ENCODE measurements at places on chromosomes 11 and 22.

- peak; percentile 2 for DNase-seq
Measured at GRCh38 chr11:121389651-121390050, 62.5 kb upstream of the SORL1 start.

- peak; percentile 33 for DNase-seq
Measured at GRCh38 chr11:77560605-77561004, 29.1 kb upstream of the AQP11 start.

GRCh38 chr11:85749287-85749834 is 61.6 kb downstream of the SYTL2 start:
- DNase-seq, result no peak

- DNase-seq, result no peak
Measured at GRCh38 chr22:42490243-42490832, 29.3 kb downstream of the RRP7A start.

DNA sequence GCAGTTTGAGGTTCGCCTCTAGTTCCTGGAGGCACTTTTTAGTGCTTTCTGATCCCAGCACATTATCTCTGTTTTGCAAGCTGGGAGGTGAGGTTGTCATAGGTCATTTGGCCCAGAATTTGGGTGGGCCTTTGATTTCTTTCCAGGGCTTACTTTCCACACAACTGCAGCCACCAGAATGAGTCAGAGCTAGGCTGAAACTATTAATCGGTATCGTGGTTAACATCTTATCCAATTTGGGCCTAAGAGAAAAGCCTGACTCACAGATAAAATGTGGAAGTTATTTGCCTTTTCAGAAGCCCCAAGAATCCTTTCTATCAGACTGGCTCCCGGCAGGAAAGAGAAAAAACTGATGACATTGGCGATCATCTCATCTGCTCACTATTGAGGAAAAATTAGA is 166.4 kb downstream of the KIRREL3 start:
- peak; percentile 89 for DNase-seq

GRCh38 chr22:50610581-50610980 is 10.0 kb downstream of the MAPK8IP2 start:
- no peak for DNase-seq

- DNase-seq, result no peak
Measured at GRCh38 chr22:39206491-39206890, 38.3 kb downstream of the PDGFB start.

DNA sequence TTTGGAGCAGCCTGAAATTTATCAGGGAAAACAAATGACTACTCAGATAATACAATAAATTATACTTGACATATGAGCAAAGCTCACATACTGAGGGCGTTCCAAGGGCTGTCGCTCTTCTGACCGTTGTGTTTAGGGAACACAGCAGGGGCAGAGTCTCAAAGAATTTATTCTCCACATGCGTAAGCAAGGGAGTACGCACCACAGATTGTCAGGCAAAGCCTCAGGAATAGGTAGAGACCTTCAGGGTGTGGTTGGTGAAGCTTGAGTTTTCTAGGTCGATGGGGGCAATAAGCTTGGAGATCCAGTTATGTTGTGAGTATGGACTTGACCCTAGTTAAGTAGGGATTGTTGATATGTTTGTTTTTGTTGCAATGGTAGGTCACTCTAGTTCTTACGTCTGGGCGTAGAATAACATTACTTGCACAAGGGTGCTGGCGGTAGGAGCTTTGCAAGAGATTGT is 830 bp downstream of the ACAT1 start:
- DNase-seq, result peak; percentile 35

- DNase-seq, result no peak
Measured at GRCh38 chr22:46687460-46687859, 50.6 kb downstream of the CERK start.

GRCh38 chr11:102046841-102047240 is 396 bp upstream of the CFAP300 start:
- no peak for DNase-seq

DNA sequence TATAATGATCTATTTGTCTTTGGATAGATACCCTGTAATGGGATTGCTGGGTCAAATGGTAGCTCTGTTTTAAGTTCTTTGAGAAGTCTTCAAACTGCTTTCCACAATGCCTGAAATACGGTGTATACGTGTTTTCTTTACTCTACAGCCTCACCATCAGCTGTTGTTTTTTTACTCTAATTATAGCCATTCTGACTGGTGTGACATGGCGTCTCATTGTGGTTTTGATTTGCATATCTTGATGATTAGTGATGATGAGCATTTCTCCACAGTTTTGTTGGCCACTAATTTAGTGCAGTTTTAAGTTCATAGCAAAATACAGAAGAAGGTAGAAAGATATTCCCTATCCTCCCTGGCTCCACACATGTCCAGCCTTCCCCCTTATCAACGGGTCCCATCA is 26.3 kb upstream of the VPREB1 start:
- DNase-seq, result no peak

DNA sequence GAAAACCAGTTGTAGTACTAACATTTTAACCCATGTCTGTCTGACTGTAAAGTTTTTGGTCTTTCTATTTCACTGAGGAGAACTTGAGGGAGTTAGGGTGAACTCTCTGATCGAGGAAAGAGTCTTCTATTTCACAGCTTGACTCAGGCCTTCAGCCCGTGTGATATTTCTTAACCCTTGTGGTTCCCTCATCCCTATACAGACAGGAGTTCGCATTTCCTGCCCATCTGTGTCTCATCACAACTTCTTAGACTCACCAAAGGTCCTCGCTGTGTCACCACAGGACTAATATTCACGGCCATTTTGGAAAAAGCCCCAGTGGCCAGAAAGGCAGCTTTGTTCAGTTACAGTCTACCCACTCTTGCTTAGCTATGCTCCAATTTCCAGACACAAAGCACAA is 172.8 kb downstream of the FAM181B start:
- no peak for DNase-seq

- peak; percentile 15 for DNase-seq
Measured at GRCh38 chr11:47099214-47099917, 77.3 kb downstream of the ARFGAP2 start.

GRCh38 chr11:3154001-3154599 is 11.0 kb downstream of the OSBPL5 start:
- no peak for DNase-seq

GRCh38 chr11:123273616-123274015 is 78.6 kb upstream of the CLMP start:
- peak; percentile 52 for DNase-seq

DNA sequence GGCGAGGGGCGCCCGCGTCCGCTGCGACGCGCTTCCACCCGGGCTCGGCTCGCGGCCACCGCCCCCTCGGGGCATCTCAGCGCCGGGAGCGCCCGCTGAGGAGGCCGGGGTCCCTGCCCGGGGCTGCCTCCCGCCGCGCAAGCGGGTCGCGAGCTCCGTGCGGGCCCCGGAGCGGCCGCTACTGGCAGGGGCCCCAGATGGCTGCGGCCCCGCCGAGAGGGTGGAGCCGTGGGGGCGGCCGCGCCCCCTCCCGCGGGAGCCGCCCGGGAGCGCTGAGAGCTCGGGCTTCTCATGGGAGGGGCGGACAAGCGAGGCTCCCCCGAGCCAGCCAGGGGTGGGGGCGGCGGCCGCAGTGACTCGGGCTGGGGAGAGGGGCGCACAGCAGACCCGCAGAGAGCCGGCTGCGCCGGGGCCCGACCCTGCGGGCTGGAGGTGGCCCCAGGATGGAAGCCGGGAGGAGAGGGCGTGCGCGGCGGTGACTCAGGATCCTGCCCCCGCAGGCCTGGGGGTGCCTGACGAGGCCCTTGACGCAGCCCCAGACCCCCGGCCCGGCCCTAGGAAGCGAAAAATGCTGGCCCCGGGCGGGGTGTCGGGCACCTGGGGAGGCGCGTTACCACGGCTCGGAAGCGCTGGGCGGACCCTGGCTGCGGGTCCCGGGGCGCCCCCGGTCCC is 603 bp upstream of the ZFTA start:
- peak; percentile 55 for DNase-seq

DNA sequence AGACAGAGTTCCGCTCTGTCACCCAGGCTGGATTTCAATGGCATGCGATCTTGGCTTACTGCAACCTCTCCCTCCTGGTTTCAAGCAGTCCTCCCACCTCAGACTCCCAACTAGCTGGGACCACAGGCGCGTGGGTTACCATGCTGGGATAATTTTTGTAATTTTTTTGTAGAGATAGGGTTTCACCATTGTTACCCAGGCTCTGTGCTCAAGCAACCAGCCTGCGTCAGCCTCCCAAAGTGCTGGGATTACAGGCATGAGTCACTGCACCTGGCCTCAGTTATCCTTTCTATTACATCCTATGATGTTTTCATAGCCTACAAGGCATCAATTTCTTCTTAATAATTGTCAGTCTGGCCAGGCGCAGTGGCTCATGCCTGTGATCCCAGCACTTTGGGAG is 36.5 kb downstream of the LRRC74B start:
- no peak for DNase-seq

- peak; percentile 39 for DNase-seq
Measured at GRCh38 chr11:128658502-128658901, 35.4 kb upstream of the FLI1 start.

- DNase-seq, result no peak
Measured at GRCh38 chr11:64879244-64879900, 951 bp upstream of the EHD1 start.

DNA sequence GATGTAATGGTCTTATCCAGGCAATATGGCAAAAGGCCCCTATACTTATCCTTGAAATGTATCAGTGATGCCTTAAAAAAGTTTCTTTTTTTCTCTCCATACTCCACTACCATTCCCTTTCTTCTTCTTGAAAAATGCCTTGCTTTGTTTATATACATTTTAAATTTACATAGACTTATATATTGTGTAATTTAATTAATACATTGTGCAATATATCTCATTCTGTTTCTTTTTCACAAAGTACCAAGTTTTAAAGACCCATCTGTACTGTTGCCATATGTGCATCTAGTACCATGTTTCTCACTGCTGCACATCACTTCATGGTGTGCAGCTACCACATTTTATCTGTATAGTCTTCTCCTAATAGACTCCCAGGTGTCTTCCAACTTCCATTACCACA is 7.5 kb downstream of the MMP8 start:
- no peak for DNase-seq

DNA sequence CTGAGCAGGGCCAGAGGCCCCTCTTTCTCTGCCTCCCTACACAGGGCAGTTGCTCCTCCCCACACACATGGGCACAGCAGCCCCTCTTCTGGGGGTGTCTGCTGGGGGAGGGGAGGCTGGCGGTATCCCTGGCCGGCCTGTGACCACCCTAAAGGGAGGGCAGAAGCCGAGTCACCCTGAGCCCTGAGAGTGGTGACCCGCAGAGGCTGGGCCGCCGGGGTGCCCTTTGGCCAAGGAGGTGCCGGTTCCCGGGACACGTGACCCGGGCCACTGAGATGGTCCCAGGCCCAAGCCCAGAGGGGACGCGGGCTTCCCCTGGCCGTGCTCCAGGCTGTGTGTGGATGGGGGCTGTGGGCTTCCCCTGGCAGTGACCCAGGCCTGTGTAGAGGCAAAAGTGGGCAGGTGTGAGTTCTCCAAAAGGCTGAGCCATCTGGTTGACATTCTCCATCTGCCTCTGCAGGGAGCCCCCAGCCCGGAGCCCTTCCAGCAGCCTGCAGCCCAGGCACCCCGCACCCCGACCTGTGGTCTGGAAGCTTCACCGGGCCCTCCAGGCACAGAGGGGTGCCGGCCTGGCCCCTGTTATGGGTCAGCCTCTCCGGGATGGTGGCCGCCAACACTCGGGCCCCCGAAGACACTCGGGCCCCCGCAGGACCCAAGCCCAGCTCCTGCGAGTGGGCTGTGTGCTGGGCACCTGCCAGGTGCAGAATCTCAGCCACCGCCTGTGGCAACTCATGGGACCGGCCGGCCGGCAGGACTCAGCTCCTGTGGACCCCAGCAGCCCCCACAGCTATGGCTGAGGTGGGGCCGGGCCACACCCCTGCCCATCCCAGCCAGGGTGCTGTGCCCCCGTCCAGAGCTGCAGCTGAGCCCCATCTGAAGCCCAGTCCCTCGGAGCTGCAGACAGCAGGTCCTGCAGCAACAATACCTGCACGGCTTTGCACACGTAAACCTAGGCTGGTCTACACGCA is 1.0 kb downstream of the ADM2 start:
- no peak for DNase-seq

DNA sequence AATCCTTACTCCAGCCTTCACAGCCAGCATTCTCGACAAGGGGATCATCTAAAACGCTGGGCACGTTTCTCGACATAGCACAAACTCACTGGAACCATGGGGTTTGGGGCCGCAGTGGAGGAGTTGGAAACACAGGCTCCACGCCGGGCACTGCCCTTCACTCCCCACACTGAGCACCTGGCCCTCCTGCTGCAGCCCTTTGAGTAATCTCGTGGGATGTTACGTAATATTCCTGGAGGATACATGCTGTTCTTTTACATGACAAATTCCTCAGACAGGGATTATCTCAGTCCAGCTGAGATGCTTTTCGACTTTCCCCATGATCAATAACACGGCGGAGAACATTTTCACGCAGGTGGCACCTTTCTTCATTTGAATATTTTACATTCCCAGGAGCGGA is 408.0 kb downstream of the SHANK2 start:
- no peak for DNase-seq

- DNase-seq, result no peak
Measured at GRCh38 chr22:39984006-39984405, 10.7 kb upstream of the FAM83F start.

- peak; percentile 60 for DNase-seq
Measured at GRCh38 chr11:297586-298405, 1.5 kb downstream of the IFITM5 start.

GRCh38 chr22:46110215-46110614 is 40.1 kb upstream of the PPARA start:
- DNase-seq, result no peak

DNA sequence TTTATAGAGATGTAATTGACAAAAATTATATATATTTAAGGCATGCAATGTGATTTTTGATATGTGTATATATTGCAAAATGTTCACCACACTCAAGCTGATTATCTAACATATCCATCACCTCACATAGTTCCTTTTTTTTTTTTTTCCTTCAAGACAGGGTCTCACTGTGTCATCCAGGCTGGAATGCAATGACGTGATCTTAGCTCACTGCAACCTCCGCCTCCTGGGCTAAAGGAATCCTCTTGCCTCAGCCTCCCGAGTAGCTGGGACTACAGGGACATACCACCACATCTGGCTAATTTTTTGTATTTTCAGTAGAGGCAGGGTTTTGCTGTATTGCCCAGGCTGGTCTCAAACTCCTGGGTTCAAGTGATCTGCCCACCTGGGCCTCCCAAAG is 65.1 kb upstream of the SLC35C1 start:
- DNase-seq, result peak; percentile 4

Data from fibroblast of skin of scalp (primary cell).